Hematopoietic multipotent progenitor cell treated with erythropoietin and hydrocortisone succinate and interleukin-3 and kit ligand, for 4 days (in vitro differentiated cells): ENCODE measurements at places on chromosomes 7 and 10.
A peak's percentile ranks its signal among the peaks of the same experiment; 100 is the strongest.

DNA sequence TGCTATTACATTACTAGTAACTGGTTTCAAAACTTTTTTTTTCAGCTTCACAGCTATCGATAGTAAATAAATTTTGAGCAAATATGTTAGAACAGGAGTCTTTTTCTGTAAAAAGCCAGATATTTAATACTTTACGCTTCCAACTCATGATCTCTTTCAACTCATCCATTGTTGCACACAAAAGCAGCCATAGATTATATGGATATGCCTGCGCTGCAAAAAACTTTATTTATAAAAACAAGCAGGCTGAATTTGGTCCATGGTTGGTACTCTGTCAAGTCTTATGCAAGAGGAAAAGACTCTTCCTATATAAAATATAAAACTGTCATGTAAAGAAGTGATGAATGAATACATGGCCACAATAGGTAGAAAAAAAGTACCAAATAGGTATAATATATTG lies 31.1 kb downstream of the WASL start:
- DNase-seq: no peak

GRCh38 chr10:79452174-79452611 lies 6.8 kb upstream of the ZCCHC24 start:
- no peak for DNase-seq

DNA sequence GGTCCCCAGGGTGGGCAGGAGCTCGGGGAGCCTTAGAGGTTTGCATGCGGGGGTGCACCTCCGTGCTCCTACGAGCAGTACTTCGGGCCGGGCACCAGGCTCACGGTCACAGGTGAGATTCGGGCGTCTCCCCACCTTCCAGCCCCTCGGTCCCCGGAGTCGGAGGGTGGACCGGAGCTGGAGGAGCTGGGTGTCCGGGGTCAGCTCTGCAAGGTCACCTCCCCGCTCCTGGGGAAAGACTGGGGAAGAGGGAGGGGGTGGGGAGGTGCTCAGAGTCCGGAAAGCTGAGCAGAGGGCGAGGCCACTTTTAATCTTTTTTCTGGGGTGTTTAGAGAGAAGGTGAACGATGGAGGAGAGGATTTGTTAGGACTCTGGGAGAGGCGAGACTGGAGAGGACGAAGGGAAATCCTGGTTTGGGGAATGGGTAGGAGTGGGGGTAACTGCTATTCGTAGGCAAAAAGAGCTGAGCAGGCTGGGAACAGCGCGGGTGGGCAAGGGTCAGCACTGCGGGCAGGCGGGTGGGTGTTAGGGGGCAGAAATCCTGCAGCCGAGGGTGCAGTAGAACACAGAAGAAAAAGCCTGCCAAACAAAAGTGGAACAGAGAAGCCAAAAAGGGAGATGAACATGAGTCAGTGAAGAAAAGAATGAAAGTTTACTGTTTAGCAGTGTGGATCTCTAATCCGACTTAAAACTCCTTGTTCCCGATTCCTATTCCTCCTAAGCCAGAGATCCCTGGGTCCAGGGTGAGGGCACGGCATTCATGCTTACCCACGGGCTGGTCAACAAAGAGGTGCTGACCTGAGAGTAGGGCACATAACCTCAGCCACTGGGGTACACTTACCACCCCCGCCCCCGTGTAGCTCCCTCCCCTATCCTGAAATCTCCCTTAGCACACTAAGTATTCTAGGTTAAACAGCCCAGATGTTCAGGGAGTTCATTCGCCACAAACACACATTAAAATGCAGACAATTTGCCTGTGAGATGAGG lies 26.9 kb downstream of the PRSS2 start:
- no peak for DNase-seq

DNA sequence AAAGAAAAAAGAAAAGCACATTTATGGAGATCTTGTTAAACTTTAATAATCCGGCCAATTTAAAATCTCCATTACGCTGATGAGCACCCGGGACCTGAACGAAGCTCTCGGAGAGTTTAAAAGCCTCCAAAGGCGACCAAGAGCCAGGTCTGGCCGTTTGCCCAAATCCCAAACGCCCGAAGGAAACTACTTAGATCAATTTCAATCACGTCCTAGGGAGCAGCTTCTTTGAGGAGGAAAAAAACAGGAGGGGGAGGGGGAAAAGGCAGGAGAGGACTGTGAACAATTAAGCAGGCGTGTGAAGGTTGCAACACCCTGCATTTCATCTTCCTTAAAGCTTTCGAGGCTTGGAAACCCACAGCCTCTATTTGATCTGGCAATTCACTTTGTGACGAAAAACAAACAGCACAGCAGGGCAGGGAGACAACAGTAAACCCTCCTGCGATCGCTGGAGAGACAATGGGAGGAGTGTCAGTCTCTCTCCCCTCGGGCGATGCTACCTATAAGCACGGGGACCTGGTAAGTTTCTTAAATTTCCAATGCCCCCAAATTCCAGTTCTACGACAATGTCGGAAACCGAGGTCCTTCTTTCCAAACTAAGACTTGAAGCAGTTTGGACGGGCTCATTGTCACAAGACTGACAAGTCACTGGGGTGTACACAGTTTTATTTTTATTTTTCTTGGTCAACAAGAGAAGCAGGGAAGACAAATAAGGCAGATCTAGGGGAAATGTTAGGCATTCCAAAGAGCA lies 1.2 kb downstream of the KLF6 start:
- peak; percentile 76 for DNase-seq

DNA sequence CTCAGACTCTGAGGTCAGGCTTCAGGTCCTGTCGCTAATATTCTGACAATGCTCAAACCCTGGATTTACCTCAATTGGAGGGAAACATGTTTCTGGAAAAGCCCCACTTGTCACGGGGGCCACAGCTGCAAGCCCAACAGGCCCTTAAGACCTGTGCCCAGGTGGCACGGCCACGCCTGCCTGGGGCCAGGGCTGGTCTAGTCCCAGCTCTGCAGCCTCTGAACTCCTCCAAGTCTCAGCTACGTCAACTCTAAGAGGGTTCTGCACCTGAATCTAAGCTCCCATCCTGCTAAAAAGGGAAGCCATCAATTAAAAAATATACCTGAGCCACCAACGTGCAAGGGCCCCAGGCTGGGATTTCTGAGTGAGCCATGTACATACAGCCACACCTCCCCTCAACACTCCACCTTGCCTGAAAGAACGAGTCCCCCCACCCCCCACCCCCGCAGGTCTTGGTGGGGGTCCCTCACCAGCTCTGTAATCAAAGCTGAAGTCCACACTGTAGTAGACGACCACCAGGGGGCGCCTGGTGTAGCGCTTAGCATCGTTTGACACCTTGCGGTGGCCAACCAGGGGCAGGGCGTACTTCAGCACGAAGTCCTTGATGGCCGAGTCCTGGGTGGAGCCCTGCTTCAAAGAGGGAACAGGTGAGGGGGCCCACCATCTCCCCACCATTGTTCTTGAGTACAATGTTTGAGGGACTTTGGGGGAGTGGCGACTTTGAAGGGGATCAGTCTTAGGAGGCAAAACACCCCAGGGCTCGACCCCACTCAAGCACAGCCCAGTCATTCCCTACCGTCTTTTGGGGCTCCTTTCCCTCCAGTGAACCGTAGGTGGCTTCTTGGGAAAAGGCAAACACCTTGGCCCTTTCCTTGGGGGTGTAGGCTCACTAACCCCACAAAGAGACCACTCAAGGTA lies 22.6 kb downstream of the PDIA4 start:
- peak; percentile 90 for DNase-seq

DNA sequence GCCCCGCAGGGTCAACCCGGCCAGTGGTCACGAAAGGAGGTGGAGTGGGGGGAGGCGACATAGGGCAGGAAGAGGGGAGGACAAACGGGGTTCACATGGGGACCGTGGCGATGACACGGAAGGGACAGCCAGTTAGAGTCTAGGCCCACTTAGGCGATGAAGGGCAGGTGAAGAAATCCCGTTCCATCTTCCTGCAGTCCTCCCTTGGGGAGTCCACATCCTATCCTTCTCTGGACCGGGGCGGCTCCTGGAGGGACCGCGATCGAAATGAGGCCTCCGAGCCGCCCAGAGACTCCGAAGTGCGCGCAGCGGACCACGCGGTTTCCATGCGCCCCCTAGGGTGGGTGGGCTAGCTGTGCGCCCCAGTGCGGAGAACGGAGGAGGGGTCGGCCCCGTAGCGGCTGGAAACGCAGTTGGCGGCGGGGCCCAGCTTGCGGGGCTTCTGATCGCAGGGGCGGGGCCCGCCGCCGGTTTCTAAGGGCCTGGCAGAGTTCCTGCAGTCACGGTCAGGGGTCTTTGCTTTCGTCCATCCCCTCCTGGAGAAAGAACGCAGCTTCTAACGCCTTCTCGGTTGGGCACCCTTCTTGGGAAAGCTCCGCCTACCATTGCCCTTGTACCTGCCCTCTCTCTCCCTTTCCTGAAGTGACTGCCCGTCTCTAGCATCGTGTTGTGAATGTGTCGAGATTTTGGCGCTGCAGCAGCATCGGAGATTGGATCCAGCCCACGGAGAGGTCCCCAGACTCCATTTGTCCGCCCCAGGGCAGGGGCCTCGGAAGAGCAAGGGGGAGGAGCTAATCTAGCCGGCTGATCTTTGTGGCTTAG lies 17.9 kb upstream of the TMEM225B start:
- peak; percentile 68 for DNase-seq

DNA sequence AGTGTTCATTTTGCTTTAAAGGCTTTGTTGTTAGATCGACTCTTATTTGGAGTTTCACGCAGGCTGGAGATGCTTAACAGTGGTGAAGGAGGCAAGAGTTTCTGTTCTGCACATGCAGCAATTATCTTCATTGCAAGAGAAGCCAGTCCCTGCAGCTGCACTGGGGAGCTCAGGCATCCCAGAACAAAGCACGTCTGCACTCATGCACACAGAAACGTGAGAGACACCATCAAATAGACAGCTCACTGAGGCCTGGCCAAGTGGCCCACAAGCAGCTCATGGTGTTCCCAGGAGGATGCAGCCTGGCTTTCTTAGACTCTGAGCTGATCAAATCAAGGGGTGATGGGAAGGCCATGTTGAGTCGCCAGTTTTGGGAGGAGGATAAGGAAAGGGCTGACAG lies 246.1 kb downstream of the CREB5 start:
- DNase-seq: no peak

DNA sequence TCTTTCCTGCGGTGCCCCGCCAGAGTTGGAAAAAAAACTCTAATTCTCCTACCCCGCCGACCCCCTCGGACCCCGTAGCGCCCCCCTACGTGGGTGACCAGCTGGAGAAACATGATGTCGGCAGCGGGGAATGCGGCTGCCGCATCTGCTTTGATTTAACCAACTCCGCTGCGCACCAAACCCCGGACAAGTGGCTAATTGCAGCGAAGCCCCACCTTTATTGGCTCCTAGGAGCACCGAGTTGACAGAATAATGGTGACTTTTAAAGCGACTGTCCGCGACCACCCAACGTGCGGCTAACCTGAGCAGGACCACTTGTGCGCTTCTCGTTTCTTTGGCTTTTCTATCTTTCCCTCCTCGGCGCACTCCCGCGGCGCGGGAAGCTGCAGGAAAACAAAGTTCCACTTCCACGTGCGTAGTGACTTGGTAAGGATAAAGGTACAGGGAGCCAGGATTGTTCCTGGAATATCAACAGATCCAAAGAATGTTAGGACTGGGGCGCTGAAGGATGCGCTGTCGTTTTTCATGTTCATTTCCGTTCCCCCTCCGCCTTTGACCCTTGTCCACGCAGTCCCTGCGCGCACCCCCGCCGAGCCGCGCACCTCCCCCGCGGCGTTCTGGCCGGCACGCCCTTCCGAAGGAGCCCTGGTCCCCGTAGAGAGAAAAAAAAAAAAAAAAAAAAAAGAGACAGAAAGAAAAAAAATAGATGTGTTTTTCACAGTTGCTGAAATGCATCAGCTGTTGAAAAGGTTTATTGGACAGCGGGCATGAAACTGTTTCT lies 1.4 kb downstream of the WNT16 start:
- DNase-seq: peak; percentile 5

GRCh38 chr10:815338-816090 lies 116.0 kb downstream of the LARP4B start:
- DNase-seq: no peak

GRCh38 chr7:87574630-87575029 lies 26.1 kb downstream of the ABCB1 start:
- DNase-seq: no peak

GRCh38 chr7:148264933-148265557 lies 325.5 kb upstream of the C7orf33 start:
- peak; percentile 75 for DNase-seq

DNA sequence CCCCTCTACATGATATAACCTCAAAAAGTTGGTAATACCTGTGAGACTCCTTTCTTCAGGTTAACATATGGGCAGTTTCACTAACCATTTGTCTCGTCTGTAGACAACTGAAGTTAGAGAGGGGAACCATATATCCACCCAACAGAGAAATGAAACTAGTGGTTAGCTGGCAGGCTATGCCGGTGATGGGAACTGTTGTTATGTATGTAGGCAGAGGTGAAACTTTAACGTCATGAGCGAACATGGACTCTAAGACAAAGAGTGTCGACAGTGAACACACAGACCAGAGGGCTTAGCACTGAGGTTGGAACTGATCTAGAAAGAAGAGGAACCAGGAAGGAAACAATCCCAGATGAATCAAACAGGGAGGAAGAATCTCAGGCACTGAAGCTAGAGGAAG lies 112.4 kb downstream of the ELMO1 start:
- DNase-seq: no peak

- no peak for DNase-seq
Measured at GRCh38 chr7:30751696-30752273, at the start of gene INMT. Gene INMT, plus strand, starts transcription at chr7:30752135. Its CDS starts 16 bp downstream, at chr7:30752151.

DNA sequence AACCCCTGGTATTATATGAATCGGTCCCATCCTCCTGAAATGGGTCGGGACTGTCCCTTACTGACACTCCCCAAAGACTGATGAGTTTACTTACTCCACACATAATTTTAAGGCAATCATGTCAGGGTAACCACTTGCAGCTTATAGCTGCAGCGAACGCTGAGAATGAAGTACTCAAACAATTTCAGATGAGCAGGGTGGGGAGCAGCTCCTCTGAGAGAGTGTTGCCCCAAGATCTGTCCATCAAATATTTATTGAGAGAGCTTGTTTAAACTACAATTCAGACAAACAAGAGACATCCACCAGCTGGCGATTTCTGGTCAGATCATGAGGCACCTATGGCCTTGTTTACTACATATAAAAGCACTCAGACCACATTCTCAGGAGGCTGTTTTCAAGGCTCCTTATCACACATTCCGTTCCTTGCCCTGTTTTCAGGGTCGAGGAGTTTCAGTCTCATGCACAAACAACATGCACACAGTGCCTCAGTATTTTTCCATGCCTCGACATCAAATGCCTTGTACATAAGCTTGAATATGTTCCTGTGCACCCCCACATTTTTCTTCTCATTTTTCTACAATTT lies 80.1 kb downstream of the THSD7A start:
- DNase-seq: no peak

- DNase-seq: no peak
Measured at GRCh38 chr7:122677149-122677548, 21.8 kb downstream of the RNF133 start.

DNA sequence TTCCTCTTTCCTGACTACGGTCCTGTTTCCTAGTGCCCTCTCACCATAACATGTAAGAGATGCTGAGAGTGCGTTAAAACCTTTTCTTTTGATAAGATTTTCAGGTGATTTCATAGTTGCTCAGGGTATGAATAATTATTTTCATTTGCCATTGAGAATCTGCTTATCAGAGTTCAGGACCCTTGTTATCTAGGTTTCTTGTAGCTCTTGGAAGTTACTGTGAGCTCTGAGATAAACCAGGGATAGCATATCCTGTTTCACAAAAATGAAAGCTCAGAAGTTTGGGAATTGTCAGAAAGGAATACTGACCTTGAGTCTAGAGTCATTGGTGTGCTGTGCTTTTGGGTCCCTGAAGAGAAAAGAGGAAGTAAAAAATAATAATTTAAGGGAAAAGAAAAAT lies 76.8 kb upstream of the PRKG1 start:
- no peak for DNase-seq

GRCh38 chr10:30495687-30496086 lies 61.7 kb downstream of the MAP3K8 start:
- no peak for DNase-seq

GRCh38 chr10:971150-971542 lies 17.1 kb upstream of the GTPBP4 start:
- DNase-seq: peak; percentile 26

- DNase-seq: no peak
Measured at GRCh38 chr7:54921116-54921515, 97.7 kb upstream of the EGFR start.
